Activated CD4-positive, CD25-positive, alpha-beta regulatory T cell treated with anti-CD3 and anti-CD28 coated beads, Interleukin-2, amount 50 U/mL, for 16 hours (primary cell): ENCODE measurements at places on chromosomes 13 and 19.

- no peak for DNase-seq
Measured at GRCh38 chr19:31254180-31254551, 95.1 kb downstream of the TSHZ3 start.

DNA sequence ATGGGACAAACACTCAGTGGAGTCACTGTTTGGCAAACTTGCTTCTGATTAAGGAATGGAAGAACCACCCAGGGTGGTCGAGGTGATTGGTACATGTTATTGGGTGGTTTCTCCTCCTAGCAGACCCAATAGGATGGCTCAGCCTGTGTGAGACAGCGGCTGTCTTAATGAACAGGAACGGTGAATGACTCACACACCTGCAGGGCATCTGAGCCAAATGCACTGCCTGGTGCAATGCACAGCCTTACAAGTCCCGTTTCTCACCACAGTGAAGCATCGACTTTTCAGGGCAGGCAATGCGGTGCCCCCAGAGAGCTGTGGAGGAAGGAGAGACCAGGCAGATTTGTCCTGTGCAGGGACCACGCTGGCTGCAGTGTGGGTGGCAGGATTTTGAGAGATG lies 238.5 kb downstream of the FGF9 start:
- DNase-seq = no peak

DNA sequence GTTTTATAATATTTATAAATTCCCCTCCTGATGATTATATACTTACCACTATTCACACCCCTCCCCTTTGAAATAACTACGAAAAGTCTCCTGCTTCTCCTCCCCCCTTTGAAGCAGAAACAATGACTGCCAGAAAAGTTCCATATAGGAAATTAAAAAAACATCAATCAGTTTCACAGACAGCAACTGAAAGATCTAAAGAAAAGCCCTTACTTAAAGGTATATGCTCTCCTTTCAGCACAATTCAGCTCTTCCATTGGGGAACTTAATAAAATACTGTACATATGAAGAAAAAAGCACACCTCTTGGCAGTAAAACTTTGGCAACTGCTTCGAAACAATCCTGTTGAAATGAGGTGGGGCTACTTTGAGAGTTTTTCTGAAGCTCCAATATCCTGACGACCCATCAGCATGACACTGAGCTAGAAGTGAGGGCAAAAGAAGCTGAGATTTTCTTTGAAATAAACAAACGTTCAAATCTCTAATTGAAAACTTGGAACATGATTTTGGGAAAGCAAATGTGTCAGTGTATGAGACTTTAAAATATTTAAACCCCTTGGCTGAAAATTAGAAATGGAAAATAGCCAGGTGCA lies 147.6 kb upstream of the RXFP2 start:
- DNase-seq = no peak

GRCh38 chr13:21501686-21502085 lies 42.6 kb upstream of the ZDHHC20 start:
- DNase-seq = no peak

DNA sequence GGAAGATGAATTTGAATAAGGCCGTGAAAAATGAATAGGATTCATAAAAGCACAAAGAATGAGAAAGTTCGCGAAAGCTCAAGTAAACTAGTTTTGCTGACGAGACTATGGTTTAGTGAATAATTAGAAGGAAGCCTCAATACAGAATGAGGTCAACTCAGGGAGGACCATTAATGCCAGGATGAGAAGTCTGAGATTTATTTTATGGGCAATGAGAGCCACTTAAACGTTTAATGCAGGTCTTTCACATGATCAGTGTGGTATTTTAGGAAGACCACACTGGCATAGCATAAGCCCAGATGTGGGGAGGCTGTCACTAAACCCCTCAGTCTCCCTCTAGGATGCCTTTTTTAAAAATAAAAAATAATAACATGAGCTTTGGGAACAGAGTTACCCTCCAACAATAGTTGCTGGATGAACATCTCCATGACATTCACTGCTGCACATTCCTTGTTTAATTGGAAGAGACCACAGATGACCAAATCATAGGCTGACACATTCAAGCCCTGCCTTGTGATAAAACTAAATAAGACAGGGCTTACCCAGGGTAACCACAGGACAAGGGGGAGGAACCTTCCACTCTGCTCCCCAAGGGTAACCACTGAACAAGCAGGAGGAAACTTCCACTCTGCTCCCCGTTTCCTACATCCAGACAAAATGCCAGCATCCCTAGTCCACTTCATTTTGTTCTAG lies 43.6 kb upstream of the LSM14A start:
- no peak for DNase-seq

DNA sequence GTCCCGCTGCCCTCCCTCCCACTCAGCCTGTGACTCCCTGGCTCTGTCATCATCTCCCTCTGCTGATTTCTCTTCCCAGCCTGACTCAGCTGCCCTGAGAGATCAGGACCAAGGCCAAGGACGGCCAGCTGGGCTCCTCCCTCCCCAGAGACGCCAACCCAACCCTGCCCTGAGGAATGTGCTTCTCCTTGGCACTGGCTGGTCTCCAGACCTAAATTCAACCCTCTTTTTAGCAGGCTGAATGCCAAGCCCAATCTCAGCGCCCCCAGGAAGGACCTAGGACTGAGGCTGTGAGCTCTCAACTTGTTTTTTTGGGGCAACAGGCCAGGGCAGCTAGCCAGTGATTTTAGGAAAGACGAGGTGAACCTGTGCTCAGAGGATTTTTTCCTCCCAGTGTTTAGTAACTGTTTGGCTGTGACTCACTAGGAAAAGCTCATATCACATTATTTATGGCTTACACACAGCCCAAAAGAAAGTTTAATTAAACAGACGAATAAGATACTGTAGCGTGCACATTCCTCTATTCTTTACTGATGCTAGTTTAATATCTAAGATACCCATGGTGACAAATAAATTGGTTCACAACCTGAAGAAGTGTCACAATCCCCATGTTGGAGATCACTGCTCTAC lies 7.4 kb upstream of the IGFL1 start:
- DNase-seq = no peak

- no peak for DNase-seq
Measured at GRCh38 chr19:57267291-57267690, 13.0 kb upstream of the ZNF460 start.

- no peak for DNase-seq
Measured at GRCh38 chr19:45484273-45484945, 12.4 kb downstream of the RTN2 start.

GRCh38 chr13:41254902-41255301 lies 8.5 kb downstream of the MTRF1 start:
- no peak for DNase-seq

DNA sequence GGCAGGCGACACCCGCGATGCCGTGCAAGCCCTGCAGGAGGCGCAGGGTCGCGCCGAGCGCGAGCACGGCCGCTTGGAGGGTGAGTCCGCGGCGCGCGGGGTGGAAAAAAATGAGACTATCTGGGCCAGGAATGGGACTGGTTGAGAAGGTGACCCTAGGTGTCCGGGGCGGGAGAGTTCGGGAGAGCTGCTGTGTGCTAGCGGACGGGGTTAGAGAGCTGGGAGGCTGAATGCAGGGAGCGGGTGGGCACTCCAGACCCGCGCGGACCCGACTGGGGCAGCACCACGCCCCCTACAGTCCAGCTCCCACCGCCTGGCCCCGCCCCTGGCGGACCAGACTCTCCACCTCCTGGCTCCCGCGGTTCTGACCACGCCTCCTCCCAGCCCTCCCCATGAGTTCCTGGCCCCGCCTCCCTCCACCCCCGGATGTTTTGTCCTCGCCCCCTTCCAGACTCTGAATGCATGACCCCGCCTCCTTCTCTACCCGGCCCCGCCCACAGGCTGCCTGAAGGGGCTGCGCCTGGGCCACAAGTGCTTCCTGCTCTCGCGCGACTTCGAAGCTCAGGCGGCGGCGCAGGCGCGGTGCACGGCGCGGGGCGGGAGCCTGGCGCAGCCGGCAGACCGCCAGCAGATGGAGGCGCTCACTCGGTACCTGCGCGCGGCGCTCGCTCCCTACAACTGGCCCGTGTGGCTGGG lies 1.5 kb downstream of the CLEC11A start:
- peak; percentile 72 for DNase-seq
